ENCODE measurements at places on chromosomes 3 and 15. TPM values are rescaled to one million over a fixed set of nuclear protein-coding genes. Genes with fewer than 3 reads are reported as not detected.

DNA sequence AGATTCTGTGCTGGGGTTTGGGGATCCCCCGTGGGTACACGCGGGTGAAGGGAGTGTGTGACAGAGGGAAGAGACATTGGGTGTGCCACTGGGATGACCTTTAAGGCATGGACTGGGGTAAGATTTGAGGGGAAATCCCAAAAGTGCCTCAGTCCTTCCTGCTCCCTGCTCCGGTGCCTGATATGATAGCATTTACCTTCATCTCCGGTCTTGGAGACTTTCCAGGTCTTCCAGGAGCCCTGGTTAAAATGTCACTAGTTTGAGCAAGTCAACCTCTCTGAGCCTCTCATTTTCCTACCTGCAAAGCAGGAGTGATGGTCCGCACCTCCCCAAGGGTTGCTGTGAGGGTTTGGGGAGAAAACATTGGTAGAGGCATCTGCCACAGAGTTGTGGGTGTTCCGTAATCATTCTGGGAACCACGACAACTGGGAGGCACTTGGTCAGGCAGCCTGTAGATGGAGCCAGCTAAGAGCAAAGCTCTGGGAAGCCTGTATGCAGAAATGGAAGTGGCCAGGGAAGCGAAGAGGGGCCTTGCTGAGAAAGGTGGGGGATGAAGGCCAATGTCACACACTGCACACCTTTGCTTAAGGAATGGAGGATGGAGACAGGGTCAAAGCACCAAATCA, 33.9 kb upstream of the KIF23 start:
- peaks cover 16% of the 10 kb centered on the region for H3K4me1 ChIP-seq
- no peak overlapping the region for H3K4me3 ChIP-seq
- no peaks in the 10 kb centered on the region for H3K27me3 ChIP-seq
- no peak for DNase-seq
- H3K27ac ChIP-seq: no peak overlapping the region

NAA50 gene
- total RNA-seq: 101 TPM

ACP3 gene
- 67.8 TPM for total RNA-seq

- DNase-seq: no peak
- H3K4me3 ChIP-seq: no peak overlapping the region
These were observed 31.1 kb upstream of the ANXA2 start for GRCh38 chr15:60428935-60429334.

SLC22A14 gene
- total RNA-seq: 0.19 TPM

DNA sequence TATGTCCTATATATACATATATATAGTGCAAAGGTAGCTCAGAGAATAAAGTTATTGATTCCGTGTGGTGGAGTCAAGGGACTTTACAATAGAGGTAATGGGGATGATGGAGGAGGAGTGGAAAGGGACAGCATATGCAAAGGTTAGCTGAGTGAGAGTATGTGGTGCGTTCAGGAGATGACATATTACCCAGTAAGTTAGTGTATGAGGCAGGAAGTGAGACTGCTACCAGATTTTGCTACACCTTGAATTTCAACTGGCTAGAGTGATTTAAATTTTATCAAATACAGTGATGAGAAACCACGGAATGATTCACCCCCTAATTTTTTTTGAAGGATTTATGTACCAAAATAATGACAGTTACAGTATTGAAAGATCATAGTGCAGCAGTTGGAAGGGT, 2.8 kb downstream of the ACTL6A start:
- H3K27ac ChIP-seq: no peak overlapping the region
- H3K36me3 ChIP-seq: peaks cover 6% of the 10 kb centered on the region
- no peak for DNase-seq
- H3K4me1 ChIP-seq: no peaks in the 10 kb centered on the region

DNA sequence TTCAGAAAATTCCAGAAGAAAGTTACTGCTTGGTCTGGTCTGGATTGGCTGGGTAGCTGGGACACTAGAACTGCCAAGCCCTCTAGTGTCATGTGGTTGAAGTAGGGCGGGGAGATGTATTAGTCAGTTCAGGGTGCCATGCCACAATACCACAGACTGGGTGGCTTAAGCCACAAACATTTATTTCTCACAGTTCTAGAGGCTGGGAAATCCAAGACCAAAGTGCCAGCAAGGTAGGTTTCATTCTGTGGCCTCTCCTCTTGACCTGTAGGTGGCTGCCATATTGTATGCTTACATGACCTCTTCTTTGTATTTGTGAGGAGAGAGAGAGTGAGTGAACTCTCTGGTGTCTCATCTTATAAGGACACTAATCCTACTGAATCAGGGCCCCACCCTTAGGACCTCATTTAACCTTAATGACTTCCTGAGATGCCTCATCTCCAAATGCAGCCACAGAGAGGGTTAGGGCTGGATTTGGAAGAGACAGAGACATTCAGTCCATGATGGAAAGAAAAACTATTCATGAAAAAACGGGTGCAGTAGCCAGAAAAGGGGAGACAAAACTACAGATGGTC, 18.1 kb upstream of the ZSCAN2 start:
- no peak for DNase-seq
- no peak overlapping the region for H3K4me3 ChIP-seq
- H3K4me1 ChIP-seq: no peaks in the 10 kb centered on the region
- H3K27me3 ChIP-seq: no peaks in the 10 kb centered on the region
- no peak overlapping the region for H3K27ac ChIP-seq

DNA sequence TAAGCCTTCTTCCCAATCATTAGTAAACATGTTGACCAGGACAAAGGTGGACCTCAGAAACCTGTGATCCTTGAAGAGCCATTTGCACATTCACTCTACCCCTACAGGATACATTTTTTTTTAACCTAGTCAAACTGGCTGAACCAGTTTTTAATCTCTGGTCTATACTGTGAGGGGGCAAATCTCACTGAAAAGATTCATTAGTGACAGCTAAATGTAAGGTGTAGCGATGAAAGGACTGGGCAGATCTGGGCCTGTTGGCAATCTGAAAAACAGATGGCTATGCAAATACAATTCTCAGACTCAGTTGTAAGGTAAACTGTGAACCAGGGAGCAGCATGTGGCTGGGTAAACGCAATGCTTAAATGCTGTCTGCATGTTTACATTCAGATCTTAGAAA, 75.6 kb upstream of the SNTN start:
- DNase-seq: peak; percentile 48
- H3K27ac ChIP-seq: no peak overlapping the region
- no peak overlapping the region for H3K4me3 ChIP-seq
- no peaks in the 10 kb centered on the region for H3K36me3 ChIP-seq
- H3K4me1 ChIP-seq: no peaks in the 10 kb centered on the region

SATB1 gene
- 22.2 TPM for total RNA-seq

Measured in kidney (tissue), 22 donors.